Islet precursor cell (in vitro differentiated cells): ENCODE measurements at places on chromosomes 11 and 22.

DNA sequence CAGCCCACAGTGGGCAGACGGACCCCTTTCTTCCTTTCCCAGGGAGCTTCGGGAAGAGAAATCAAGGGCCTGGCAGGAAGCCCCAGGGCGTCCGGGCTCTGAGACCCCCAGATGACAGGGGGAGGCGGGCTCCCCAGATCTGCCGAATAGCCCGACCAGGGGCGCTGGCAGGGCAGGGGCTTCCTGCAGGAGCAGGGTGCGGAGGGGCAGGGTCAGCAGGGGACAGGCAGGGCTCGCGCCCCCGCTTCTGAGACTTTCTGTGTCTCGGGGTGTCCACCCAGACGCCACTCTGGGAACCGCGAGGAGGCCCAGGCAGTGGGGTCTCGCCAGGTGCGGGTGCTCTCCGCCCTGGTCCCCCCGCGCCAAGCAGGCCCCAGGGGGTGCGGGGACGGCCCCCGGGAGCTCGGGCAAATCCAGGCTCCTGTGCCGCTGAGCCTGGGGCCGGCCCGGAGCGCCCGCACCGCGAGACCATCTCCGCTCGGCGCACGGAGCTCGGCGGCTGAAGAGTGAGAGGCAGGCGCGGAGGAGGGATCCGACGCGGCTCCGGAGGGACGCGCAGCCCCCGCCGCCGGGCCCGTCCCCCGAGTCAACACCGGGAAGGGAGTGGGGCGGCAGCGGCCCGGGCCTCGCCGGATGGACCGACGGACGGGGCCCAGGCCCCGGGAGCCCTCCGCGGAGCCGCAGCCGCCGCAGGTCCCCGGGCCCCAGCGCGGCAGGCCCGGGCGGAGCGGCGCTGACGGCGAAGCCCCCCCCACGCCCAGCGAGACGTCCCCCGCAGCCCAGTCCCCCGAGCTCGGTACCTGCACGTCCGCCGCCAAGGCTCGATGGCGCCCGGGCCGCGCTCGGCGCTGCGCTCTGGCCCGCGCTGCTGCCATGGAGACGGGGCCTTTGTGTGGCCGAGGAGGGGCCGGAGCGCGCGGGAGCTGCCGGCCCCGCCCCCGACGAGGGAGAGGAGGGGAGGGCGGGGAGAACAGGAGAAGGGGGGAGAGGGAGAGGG lies at the start of gene PLXNB2:
TSS of gene PLXNB2 (minus strand) at position 894 of the 997 bp plus-strand sequence. CDS start 17,062 bp downstream, outside the sequence.
- peak; percentile 78 for DNase-seq

DNA sequence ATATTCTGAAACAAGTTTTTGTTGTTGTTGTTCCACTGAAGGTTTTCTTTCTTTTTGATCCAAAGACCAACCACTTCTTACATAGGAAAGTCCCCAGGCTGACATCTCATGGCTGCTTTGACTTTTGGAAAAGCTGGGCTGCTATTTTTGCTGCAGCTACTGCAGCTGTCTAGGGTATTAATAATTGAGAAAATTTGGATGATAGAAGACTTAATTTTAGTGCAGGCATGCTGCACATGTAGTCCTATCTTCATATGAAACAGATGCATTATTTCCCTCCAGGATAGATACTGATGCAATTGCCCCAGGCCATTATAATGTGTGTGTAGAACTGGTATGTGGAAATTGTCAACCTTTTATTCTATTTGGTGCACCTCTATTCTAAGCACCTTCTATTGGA lies 131.4 kb downstream of the NAV2 start:
- no peak for DNase-seq

GRCh38 chr11:77300695-77301094 lies 791 bp downstream of the GDPD4 start:
- no peak for DNase-seq

DNA sequence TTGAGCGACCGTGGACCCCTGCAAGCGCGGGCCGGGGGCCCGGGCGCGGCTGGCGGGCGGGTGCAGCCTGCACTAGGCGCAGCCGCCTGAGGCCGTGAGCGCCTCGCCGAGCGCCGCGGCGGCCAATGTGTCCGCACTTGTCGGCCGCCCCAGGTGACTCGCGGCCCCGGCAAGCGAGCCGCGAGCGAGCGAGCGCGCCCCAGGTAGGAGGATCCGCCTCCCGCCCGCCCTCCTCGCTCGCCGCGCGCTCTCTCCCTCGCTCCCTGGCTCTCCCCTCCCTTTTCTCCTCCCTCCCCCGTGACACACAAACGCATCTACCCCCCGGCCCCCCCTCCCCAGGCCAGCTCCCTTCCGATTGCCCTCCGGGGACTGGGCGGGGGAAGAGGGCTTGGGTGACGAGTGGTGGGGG lies at the start of gene WNT7B:
TSS of gene WNT7B (minus strand) at position 160 of the 409 bp plus-strand sequence. CDS start 408 bp downstream, outside the sequence.
- DNase-seq = no peak

GRCh38 chr11:43758927-43759326 lies 78.4 kb downstream of the HSD17B12 start:
- DNase-seq = no peak

- DNase-seq = peak; percentile 83
Measured at GRCh38 chr11:47411884-47412746, 3.7 kb downstream of the SLC39A13 start.

GRCh38 chr11:100918551-100919500 lies 210.8 kb downstream of the PGR start:
- no peak for DNase-seq

DNA sequence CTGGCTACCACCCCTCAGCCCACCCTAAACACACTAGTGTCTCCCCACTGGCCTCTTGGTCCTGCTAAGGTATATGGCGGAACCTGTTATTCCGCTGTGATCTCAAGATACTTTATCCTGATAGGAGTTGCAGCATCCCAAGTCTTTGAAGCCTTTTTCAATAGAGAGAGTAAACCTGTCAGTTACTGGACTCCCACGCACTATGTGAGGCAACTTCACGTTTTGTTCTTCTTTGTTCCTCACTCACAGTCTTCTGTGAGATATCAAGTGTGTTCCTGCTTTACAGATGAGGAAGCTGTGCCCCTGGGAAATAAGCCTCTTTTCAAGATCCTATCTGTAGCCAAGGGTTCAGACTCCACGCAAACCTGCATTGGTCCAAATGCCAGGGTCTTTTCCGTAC lies 127.8 kb downstream of the MYO18B start:
- DNase-seq = no peak

GRCh38 chr11:94472916-94473799 lies 20.5 kb downstream of the MRE11 start:
- no peak for DNase-seq

DNA sequence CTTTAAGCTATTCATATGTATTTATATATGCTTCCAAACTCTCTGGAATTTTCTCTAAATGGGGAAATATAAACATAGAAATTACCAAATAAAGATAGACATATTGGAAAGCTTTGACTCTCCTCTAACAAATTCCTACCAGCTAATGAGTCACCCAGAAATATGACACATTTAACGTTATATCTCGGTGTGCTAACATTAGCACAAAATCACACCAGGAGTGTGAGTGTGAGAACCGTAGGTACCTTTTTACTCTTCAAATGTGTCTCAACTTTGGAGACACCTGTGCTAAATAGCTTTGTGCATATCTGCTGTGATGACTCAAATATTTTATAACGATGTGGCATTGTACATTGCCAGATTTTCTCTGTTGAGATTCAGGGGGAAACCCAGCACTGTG lies 714.4 kb downstream of the METTL15 start:
- no peak for DNase-seq

DNA sequence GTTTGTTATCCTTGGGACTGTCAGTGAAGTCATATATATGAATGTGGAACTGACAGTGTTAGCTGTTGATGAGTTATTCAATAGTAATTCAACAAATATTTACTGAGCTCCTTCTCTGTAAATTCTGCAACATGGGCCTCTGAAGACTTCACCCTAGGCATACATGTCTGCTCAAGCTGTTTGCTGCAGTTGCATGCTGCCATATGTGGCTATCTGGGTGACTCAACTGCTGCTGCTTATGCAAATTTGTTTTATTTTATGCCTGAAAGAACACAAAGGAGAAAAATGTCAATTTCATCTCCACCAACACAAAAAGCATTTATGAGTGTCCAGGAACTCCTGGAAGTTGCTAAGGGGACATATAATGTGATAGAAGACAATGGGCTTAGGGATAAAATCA lies 417.6 kb downstream of the AASDHPPT start:
- no peak for DNase-seq

DNA sequence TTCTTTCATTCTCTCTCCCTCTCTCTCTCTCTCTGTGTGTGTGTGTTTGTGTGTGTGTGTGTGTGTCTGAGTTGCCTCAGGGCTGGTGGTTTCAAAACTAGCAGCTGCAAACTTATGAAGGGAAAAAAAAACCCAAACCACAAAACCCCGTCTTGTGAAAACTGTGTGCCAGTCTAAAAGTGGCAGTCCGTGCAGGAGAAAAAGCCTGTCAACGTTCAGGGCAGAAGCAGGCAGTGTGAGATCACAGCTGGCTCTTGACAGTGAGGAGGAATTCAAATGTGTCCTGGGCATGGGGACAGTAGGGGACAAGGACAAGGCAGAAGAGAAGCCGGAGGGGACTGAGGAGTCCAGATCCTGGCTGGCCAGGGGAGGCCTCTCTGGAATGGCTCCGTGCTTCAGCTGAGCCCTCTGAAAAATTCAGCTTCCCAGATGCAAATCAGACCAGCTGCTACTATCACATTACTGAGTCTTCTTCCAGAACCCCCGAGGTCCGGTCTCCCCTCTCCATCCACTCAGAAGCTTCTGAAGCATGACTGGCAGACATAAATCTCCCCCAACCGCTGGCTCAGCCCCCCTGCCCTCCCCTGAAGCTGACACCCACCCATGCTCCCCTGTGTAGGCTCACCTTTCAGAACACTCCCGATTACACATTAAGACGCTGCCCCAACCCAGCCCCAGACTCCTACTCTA lies 31.9 kb downstream of the FLI1 start:
- DNase-seq = no peak

- DNase-seq = peak; percentile 61
Measured at GRCh38 chr11:68118706-68119448, 2.3 kb downstream of the CHKA start.

DNA sequence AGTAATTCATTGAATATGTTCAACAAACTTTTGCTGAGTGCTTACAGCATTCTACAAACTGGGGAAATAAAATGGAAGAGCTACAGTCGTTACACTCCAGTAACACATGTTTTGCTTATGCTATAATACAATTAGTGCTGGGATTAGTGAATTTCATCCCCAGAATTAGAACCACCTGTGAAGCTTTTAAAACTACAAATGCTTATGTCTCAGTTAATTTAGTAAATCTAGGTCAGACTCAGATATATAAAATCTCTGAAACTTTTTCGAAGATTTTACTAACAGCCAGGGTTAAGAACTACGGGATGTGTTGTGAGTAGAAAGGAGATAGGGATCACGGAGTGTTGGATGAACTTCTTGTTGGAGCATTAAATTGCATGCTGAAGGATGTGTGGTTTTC lies 33.7 kb upstream of the EED start:
- no peak for DNase-seq

- no peak for DNase-seq
Measured at GRCh38 chr22:49657275-49657973, 170.2 kb downstream of the BRD1 start.

DNA sequence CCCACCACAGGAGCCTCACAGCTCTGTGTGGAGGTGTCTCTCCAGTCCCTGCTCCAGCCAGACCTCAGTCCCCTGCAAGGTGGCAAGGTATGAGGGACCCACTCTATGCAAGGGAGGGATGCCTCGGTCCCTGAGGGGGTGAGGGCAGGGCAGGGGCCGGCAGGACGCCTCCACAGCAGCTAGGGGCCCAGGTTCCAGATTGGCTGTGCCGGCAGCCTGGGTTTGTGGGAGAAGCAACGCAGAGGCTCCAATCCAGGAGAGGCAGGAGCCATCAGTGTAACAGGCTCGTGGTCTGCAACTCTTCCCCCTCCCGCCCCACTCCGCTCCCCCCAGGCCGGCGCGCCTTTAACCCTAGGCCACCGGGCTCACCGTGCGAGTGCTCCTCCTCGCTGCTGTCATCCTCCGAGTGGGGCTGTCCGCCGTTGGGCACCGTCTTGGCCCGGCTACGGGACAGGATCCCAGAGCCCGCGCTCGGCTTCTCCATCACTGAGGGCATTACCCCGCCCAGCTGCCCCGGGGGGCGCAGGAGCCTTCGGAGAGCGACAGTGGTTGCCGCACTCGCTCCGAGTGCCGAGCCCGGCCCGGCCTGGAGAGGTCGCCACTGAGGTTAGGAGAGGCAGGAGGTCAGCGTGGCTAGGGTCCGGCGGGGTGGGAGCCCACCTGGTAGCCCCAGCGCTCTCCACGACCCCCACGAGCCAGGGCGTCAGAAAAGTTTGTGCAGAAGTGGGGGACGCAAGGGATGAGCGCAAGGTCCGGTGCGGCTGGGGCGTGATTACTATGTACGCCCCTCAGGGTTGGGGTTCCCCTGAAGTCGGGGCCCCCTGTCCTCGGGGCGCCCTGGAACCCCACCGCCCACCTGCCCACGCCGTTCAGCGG lies 765 bp downstream of the RCOR2 start:
- peak; percentile 94 for DNase-seq

DNA sequence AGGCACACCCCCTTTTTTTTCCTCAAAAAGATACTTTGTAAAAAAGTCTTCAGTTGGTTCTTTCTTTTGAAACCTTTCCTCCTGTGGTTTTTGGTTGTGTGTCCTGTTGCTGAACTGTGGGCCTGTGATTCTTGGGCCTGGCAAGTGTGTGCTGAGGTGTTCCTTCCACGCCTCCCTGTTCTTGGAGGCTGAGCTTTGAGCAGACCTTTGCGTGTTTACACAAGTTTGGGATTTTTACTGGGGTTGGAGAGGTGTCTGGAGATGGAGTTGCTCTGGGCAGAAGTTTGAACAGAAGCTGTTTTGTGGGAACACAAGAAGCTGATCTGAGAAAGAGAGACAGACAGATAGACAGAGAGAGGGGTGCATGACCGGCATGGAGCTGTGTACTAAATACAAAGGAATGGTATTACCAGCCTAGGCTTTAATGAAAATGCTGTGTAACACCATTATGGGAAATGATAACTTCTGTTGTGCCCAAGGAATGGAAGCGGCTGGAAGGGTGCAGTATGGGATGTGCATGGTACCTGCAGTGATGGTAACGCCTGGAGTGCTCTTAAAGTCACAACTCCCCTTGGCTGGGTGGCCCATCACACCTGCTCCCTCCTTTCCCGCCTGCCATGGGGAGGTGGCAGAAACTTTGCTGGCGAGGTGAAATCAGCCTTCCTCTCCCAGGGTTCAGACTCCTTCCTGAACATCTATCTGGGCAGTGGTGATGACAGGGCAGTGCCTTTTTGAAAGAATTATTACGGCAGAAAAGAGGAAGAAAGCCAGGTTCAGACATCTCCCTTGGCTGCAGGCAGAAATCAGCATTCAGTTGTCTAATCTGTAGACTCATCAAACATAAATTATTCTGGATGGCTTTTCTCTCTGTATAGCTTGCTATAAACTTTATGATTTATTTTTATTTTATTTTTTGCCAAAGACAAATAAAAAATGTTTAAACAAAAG lies 70.4 kb downstream of the LDLRAD3 start:
- DNase-seq = no peak

GRCh38 chr11:2976294-2977063 lies 15.7 kb downstream of the NAP1L4 start:
- no peak for DNase-seq
